Type B pancreatic cell (in vitro differentiated cells): ENCODE measurements at places on chromosomes 6 and 20.
A peak's percentile ranks its signal among the peaks of the same experiment; 100 is the strongest.

DNA sequence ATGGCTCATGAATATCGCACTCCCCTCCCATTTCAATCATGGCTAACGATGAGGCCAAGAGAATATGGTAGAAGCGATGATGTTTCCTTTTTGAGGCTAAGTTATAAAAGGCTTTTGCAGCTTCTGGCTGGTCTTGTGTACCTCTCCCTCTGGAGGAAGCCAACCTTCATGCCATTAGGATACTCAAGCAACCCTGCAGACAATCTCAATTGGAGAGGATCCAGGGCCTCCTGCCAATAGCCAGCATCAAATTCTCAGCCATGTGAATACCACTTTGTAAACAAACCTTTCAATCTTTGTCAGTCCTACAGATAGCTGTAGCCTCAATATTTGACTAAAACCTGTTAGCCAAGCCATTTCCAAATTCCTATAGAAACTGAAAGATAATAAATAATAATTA is 738.4 kb downstream of the KIF16B start:
- no peaks in the 10 kb centered on the region for H3K4me1 ChIP-seq
- no peak overlapping the region for H3K4me3 ChIP-seq
- H3K27ac ChIP-seq = no peak overlapping the region
- H3K36me3 ChIP-seq = no peaks in the 10 kb centered on the region

DNA sequence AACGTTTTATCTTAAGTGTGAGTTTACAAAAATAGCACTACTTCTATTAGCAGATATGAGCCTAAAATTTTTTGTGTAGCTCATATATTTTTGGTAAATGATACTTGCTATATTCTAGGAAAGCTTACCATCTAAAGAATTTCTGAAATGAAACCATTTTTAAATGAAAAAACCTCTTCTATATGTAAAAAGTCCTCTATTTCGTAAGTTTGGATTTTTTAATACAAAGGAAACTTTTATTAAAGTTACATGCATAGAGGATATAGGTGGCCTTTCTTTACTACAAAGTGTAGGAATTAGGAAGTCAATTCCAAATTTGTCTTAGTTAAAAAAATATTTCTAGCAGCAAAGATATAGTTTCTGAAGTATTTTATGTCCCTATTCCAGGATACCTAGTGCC is 18.8 kb downstream of the EFHC1 start:
- H3K27ac ChIP-seq = no peak overlapping the region
- no peak for DNase-seq
- peaks cover 32% of the 10 kb centered on the region for H3K36me3 ChIP-seq
- H3K4me3 ChIP-seq = no peak overlapping the region

- peak; percentile 76 for DNase-seq
- no peaks in the 10 kb centered on the region for H3K36me3 ChIP-seq
- peaks cover 4% of the 10 kb centered on the region for H3K27me3 ChIP-seq
- H3K4me1 ChIP-seq = peaks cover 40% of the 10 kb centered on the region
- peak overlapping the region; percentile 97 for H3K27ac ChIP-seq
Measured at GRCh38 chr20:57326667-57327455, 2.7 kb upstream of the SPO11 start.

DNA sequence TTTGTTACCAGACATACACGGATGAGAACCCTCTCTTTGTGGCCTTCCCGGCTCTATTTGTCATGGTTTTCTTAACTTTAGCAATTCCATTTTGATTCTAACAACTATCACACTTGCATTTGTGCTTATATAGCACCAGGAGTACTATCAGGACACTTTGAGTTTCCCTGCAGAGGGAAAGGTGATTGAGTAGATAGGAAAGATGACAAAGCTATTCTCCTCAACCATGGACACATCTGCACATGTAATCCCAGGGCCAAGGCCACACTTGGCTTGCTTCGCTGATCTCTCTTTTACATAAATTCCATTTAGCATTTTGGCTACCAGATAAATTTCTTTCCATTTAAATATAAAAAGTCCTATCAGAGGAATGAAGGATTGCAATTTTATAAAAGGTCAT is 23.3 kb upstream of the CFAP206 start:
- no peaks in the 10 kb centered on the region for H3K36me3 ChIP-seq
- H3K4me1 ChIP-seq = no peaks in the 10 kb centered on the region
- H3K27me3 ChIP-seq = no peaks in the 10 kb centered on the region
- H3K27ac ChIP-seq = no peak overlapping the region

- no peak overlapping the region for H3K27ac ChIP-seq
- peaks cover 31% of the 10 kb centered on the region for H3K4me1 ChIP-seq
- no peak for DNase-seq
- H3K4me3 ChIP-seq = no peak overlapping the region
Measured at GRCh38 chr6:3281631-3282475, 23.1 kb downstream of the PSMG4 start.

GRCh38 chr6:169668203-169668847 is 33.5 kb downstream of the WDR27 start:
- no peak overlapping the region for H3K4me3 ChIP-seq
- no peaks in the 10 kb centered on the region for H3K27me3 ChIP-seq
- H3K36me3 ChIP-seq = peaks cover 18% of the 10 kb centered on the region
- H3K4me1 ChIP-seq = no peaks in the 10 kb centered on the region
- no peak for DNase-seq

DNA sequence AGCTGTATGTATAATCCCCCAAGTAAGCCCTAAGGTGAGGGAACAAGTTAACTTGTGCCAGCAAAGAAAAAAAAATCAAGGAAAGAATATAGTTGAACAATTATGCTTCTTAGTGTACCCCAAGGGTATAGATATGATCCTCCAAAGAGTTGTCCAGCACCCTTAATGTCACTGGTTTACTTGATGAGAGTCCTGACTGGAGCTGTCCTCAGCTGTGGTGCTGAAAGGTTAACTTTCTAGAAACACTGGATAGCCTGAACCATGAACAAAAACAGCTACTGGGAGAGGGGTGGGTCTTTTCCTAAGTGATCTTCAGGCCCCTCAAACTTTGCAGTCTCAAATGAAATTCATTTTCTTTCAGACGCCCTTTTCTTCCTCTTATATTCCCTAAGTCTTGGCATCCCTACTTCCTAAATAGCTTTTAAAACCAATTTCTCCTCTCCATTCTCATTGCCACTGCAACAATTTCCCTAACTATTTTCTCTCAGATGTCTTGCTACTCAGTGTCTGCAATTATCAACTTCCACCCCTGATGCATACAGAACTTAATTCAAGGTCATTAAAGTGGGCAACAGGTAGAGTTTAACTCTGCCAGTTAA is 83.5 kb upstream of the PROKR2 start:
- H3K36me3 ChIP-seq = no peaks in the 10 kb centered on the region
- no peak overlapping the region for H3K4me3 ChIP-seq
- H3K27ac ChIP-seq = no peak overlapping the region
- no peaks in the 10 kb centered on the region for H3K4me1 ChIP-seq

GRCh38 chr6:18477301-18477941 is 90.3 kb downstream of the RNF144B start:
- peaks cover 9% of the 10 kb centered on the region for H3K4me1 ChIP-seq
- no peaks in the 10 kb centered on the region for H3K27me3 ChIP-seq
- no peak overlapping the region for H3K4me3 ChIP-seq
- DNase-seq = no peak
- H3K27ac ChIP-seq = no peak overlapping the region

DNA sequence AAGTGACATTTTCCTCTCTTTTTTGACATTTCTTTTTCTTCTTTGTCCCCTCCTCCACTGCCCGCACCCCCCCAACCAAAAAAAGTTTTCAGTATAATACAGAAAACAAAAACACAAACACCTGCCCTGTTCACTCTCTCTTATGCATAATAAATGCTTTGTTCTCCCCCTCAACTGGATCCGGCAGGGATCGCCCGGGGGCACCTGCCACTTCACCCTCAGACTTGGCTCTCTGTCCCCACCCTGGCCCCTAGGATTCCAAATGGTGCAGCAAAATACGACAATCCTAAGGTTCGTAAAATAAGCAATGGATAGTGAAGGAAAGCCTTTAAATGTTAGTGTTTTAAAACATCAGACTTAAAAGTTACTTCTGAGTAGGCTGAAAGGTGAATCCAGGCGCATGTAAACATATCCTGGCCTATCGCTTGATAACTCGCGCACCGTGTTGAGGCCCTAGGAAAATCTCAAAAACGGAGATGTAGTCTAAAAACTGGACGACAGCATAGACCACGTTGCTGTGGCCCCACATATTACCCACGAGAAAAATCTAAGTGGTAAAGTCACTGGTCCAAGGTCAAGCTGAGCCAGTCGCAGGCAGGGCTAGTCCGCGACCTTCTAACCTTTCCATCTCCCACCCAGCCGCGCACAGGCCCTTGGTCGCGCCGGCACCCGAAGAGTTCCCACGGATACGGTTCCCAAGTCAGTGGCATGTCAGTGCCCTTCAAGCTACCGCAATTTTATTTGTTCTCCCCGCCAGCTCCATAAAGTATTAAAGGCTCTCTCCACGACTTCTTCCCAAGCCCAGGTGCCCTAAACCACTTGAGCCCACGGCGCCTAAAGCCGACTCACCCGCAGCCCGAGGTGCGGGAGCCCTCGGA is 130.8 kb downstream of the OGFRL1 start:
- peaks cover 4% of the 10 kb centered on the region for H3K27me3 ChIP-seq
- H3K4me1 ChIP-seq = peaks cover 8% of the 10 kb centered on the region
- peak overlapping the region; percentile 91 for H3K4me3 ChIP-seq
- peaks cover 31% of the 10 kb centered on the region for H3K36me3 ChIP-seq

DNA sequence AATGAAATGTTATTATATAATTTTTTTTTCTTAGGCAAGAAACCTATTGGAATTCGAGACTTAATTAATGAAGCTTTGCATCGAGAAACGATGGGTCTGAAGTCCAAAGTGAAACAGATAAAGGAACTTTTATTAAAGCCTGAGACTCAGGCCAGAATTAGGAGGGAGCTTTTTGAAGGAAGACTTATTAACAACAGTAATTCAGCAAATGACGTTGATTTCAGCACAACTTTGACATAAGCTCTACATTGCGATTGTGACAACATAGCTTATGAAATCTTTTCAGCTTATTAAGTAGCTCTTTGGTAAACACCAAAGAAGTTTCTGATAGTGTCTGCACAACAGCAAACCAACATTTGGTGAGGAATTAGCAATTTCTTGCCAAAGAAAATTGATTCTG is 147.1 kb downstream of the AKAP7 start:
- H3K4me1 ChIP-seq = peaks cover 11% of the 10 kb centered on the region
- H3K27me3 ChIP-seq = no peaks in the 10 kb centered on the region
- H3K4me3 ChIP-seq = no peak overlapping the region
- no peak overlapping the region for H3K27ac ChIP-seq

GRCh38 chr20:55596431-55596830 is 408.9 kb downstream of the CBLN4 start:
- H3K27ac ChIP-seq = no peak overlapping the region
- no peak overlapping the region for H3K4me3 ChIP-seq
- no peak for DNase-seq
- no peaks in the 10 kb centered on the region for H3K27me3 ChIP-seq

- H3K36me3 ChIP-seq = no peaks in the 10 kb centered on the region
- H3K27me3 ChIP-seq = no peaks in the 10 kb centered on the region
- DNase-seq = no peak
- peaks cover 8% of the 10 kb centered on the region for H3K4me1 ChIP-seq
Measured at GRCh38 chr6:136499370-136499769, 50.9 kb downstream of the MAP7 start.
